T-helper 2 cell (primary cell): ENCODE measurements at places on chromosomes 5 and 9.

- DNase-seq, result no peak
Measured at GRCh38 chr5:35618781-35619180, 1.1 kb downstream of the SPEF2 start.

DNA sequence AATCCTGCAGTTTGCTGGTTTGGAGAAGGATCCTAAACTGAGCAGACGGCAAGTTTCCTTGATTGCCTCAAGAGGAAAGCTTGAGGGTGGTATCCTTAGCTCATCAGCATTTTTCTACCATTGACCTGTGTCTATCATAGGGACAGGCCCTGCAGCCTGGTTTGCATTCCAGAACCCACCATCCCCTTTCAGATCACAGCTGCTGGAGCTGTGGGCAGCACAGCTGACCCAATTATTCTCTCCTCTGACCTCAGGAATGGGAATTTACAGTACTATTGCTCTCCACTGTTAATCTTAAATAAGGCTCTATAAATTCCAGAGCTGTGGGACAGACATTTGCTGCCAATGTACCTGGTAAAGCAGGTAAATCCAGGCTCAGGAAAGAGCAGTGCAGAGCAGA is 163.0 kb downstream of the SPOCK1 start:
- DNase-seq, result no peak

DNA sequence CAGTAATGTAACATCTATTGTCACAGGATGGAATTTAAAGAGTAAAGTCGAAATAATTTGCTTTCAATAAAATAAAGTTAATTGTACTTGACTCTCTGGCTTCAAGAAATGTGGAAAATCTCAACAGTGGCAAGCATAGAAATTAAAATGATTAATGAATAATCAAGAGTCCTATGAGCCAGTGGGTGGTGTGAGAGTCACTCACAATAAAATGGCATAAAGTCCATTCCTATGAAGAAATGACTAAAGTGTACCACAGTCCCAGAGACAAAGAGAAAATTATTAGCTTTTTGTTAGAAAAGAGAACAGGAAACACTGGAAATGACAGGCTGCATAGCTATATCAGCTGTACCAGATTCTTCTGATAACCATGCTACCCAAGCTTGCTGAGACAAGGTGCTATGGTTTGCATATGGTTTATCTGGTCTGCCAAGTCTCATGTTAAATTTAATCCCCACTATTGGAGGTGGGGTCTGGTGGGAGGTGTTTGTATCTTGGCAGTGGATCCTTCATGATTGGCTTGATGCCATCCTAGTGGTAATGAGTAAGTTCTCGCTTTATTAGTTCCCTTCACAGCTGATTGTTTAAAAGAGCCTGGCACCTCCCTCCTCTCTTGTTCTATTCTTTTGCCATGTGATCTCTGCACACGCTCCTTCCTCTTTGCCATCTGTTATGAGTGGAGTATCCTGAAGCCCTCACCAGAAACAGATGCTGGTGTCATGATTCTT is 647.7 kb upstream of the ITGA1 start:
- DNase-seq, result no peak

DNA sequence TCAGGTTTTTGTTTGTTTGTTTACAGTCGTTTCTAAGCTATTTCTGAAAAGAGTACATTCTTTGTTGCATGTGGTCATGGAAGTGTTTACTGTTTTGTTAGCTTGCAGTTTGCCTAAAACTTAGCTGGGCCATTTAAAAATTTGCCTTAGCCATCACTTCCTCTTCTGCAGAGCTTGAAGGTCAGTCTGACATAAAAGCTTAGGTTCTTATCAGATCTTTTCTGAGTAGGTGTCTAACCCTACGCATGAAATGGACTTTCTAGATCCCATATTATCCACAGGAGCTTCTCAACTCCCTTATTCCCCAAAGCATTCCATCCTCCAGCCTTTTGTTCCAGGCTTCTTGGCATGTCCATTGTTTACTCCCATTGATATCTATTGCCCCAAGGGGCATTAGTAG is 90.3 kb downstream of the AP3B1 start:
- no peak for DNase-seq

GRCh38 chr5:162514116-162514515 is 446.5 kb downstream of the GABRG2 start:
- no peak for DNase-seq

DNA sequence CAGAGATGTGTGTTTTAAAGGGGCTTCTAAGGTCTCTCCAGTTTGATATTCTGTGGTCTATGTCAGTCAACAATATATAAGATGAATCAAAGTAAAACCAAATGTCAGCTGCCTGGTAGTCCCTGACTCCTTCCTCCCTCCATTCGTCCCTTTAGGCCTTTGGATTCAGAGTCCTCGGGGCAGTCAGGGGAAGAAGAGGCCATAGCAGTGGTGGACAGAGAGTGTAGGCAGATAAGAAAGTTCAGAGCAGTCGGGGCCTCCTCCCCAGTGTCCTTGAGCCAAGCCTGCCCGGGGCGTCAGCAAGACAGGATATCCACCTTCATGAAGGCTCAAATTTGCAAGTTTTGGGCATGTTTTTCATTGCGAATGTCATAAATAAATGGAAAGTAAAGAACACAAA is 110.6 kb downstream of the ADAMTS16 start:
- no peak for DNase-seq

- DNase-seq, result no peak
Measured at GRCh38 chr5:12623408-12623807, 719.2 kb upstream of the CTNND2 start.

DNA sequence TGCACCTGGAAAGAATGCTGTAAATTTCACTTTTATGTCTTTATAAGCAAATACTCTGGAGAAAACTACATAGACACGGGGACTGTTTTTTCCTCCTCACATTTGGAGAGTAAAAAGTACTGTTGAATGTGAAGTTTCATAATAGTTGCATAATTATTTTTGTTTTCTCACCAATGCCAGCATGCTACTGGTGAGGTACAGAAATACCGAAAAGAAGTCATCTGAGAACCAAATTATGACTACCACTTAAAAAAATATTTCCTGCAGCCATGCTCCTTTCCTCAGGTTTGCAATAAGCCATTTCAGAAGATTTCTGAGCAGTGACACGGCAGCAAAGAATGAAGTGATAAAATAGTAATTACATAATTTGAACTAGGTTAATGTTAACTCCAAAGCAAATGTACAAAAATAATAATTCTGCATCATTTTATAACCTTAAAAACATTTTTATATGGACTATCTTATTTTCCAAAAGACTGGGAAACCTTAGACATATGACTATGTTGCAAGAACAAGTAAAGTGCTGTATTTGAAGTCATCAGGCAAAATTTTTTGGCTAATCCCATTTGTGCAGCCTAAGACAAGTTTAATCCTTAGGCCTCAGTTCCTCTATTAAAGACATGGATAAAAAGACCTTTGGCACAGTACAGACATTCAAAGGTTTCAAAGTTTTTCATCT is 144.7 kb downstream of the PCSK1 start:
- DNase-seq, result no peak

DNA sequence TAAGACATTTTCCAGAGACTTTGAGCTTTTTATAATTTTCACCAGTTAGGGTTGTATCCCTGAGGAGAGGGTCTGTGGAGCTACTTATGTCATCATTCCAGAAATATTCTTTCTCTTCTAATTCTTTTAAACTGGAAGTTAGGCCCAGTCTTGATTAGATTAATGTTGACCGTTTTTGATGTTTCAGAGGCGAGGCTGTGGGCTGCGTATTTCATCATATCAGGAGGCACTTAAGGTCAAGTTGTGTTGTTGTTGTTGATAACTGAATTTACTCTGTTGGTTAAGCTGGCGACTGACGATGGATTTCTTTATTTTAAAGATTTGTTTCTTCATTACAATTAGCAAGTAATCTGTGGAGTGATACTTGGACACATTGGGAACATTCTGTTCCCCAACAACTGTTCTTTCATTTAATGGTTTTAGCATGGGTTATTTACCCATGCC is 20.1 kb downstream of the IPO11 start:
- DNase-seq, result no peak

DNA sequence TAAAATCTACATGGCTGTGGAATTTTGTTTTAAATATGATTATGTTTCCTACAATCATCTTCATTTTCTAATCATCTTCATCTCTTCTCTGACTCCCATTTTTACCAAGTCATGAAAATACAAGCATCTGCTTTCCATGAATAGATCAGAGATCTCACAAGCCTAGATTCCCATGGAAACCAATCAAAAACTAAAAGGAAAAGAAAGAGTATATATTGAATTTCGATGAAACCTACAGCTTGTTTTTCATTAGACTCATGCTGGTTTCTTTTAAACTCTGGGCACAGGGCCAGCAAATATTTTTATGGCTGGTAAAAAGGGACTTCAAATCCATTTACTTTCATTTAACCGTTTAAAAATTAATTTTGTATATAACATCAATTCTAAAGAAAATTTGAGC is 51.2 kb downstream of the INVS start:
- no peak for DNase-seq

GRCh38 chr9:126558051-126558665 is 55.6 kb upstream of the LMX1B start:
- peak; percentile 44 for DNase-seq

DNA sequence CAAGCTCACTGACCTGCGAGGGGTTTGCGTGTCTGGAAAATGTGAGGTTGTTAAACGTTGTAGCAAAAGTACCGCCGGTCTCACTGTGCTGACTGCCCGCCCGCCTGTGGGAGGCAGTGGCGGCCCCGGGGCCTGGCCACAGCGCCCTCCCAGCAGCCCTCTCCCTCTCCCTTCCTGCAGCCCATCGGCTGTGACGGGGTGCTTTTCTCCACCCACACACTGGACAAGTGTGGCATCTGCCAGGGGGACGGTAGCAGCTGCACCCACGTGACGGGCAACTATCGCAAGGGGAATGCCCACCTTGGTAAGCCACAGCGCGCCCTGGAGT is 6.2 kb downstream of the ADAMTSL2 start:
- no peak for DNase-seq
